T-helper 9 cell (primary cell): ENCODE measurements at places on chromosomes 1 and 21.

- DNase-seq, result no peak
These were observed 97.3 kb downstream of the SLC35F3 start for GRCh38 chr1:234001817-234002216.

DNA sequence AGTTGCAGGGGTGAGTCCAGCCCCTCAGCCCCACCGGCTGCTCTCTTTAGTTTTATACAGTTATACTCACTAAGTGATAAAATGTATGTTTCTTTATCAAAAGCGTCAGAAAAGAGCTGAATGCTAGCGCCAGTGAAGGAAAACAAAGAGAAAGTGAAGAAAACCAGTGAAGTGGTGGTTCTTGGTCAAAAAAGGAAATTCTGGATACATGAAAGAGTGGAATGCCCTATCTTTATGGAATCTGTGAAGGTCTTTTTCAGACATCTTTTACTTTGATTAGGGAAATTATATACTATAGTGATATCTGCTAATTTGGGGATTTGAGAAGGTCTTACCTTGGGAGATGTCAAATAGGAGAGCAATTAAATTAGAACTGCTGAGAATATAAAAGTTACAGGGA is 41.3 kb downstream of the GPR3 start:
- no peak for DNase-seq

DNA sequence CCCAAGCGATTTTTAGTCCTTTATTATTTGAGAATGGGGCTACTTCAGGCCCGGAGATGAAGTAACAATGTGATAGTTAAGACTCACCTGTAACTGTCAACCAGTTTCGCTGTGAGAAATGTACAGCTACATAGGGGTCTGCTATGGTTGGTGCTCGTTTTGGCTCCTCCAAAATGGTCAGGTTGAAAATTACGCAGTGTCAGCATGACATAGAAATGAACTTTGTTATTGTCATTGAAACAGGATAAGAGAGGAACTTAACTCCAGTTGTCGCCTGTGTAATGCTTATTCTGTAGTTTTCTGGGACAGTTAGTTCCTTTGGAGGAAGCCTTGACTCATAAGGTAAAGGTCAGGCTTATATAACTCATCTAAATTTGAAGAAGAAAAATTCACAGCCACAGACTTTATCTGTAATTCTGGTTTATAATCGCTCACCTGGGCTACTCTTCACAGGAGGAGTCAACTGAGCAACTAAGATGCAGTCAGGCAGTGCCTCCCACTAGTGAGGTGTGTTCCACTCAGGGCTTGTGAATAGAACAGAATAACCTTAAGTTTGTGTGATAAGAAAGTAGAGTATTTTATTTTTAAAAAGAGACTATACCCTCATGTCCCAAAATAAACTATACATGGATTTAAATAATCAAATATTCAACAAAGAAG is 130.9 kb downstream of the CD247 start:
- no peak for DNase-seq

DNA sequence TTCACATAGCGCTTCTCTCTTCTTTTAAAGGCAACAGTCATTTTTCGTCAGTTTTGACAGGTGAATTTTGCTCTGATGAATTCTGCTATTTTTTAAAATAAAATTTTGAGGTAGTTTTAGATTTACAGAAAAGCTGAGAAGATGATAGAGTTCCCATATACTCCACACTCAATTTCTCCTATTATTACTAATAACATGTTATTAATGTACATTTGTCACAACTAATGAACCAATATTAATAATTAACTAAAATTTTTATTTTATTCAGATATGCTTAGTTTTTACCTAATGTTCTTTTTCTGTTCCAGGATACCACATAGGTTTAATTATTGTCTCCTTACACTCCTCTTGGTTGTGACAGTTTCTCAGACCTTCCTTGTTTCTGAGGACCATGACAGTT is 197.0 kb downstream of the ZC3H11B start:
- no peak for DNase-seq

DNA sequence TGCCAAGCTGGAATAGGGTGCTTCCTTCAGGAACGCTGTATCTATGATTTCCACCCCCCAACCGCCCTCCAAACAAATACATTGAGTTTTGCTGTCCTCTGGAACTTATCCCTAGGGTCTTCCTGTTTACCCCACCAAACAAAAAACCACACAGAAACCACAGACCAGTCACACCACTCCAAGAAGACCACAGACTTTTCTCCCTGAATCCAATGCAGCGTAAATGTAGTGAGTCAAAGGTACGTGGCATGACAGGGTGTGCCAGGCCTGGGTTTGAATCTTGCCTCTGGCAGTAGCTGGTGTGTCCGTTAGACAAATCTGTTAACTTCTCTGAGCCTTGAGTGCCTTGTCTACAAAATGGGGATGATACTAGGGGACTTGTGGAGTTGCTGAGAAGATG is 27.8 kb downstream of the ASAP3 start:
- DNase-seq, result no peak

DNA sequence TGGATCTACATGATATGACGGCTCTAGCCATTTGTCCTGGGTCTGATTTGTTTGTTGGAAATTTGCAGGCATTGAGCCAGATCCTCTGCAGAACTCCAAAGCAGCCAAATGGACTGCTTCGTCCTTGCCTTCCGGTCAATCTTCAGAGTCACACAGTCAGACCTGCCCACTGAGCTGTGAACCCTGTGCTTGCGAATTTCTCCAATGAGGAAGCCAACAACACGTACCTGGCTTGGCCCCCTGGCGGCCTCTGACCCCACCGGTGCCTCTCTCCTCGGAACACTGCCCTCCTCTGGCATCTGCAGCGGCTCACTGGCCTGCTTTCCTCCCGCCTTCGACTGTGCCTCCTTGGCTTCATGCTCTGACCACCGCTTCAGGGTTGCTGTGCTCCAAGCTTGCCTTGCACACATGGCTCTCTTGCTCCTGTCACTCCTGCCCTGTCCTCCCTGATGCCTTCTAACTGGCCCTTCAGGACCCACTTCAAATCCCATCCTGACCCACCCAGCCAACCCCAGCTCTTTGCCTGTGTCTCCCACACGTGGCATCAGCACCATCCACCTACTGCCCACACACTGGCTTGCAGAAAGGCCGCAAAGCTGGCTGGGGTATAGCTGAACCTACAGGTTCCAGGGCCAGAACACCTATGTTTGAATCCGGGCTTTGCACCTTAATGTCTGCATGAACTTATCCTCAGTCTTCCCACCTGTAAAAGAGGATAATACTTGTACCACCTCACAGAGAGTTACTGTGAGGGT is 128.2 kb downstream of the KCNN3 start:
- no peak for DNase-seq
